ENCODE measurements at places on chromosomes 7 and 10.

DNA sequence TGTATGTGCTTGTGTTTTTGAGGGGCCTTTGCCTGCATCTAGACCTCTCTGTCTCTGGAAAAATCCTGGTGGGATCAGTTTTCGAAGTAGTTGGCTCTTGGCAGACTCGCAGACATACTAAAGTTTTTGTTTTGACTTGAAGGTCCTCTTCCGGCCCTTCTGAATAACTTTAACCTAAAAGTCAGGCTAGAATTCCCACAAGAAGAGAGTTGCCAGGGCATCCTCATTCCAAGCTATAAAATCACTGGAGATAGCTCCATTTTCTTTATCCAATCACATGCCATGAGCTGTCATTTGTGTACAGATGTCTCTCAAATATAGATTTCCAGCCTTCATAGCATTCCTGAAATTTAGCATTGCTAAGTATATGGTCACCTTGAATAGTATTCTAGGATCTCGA lies 967.8 kb downstream of the LRMDA start:
- no peak for DNase-seq

- DNase-seq: peak; percentile 25
Observed at GRCh38 chr7:44152971-44153947, 12.1 kb upstream of the MYL7 start.

DNA sequence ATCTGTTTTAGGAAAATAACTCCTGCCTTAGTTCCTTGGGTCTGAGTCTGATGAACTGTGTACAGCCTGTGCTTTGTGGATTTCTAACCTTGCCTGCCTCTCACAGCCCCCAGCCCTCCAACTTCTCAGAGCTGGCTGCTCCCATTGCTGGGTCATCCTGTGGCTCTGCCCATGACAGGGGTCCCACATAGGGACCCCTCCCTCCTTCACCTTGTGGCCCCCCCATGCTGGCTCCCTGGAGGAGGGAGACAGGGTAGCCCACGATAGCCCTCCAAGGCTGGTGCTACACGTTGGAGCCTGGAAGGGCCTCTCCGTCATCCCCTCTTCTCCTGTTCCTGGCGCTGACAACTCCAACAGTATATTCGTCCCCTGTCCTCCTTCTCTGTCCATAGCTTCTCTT lies 2.8 kb upstream of the DENND2A start:
- DNase-seq: no peak

DNA sequence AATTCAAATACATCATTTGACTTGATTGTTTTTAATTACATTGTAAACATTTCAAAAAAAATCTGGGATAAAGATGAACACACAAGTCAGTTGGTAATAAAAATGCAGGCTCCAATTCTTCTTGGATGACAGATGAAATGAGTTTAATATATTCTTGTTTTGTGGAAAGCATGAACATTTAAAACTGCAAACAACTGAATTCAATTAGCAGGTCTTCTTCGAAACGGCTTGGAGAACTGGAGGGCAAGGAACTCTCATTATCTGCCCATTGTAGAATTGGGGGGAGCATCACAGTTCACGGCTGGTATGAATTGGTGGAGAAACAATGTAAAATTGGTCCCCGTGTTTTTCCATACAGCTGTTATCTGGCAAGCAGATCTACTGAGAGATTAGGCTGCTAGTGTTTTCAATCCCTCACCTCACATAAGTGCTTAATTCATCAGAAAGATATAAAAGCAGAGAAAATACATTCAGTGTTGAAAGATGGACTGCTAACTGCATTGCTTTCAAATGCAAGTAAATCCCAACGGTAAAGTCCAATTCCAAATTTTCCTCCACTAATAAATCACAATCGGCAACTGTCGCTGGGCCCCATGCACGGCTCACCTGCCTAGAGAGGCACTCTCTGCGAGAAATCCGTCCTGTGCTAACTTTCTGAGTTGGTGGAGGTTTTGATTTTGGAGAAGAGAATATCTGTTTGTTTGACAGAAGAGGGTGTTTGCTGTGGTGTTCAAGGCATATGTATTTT lies 199.5 kb downstream of the ZNF438 start:
- DNase-seq: no peak

GRCh38 chr10:120749072-120749471 lies 102.1 kb upstream of the WDR11 start:
- no peak for DNase-seq

- peak; percentile 46 for DNase-seq
Observed at GRCh38 chr7:138325434-138325833, 134.6 kb upstream of the TRIM24 start.

DNA sequence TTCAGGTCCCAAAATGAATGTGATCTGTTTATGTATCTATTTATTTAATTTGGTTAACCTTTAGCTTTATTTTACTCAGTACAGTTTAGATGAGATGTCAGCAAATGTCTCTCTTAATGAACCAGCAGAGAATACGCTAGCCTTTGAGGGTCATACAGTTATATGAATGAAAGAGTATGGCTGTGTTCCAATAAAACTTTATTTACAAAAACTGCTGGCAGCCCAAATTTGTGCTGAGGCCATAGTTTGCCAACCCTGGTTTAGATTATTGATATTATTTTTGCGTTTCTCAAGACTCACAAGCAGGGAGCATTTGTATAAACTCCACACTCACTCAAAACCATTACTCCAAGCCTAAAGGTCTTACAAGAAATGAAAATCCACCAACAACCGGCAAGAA lies 323.4 kb upstream of the NRP1 start:
- no peak for DNase-seq

- peak; percentile 69 for DNase-seq
Observed at GRCh38 chr10:30505543-30506298, 71.7 kb downstream of the MAP3K8 start.

GRCh38 chr10:87864496-87865059 lies 1.2 kb downstream of the PTEN start:
- DNase-seq: no peak

DNA sequence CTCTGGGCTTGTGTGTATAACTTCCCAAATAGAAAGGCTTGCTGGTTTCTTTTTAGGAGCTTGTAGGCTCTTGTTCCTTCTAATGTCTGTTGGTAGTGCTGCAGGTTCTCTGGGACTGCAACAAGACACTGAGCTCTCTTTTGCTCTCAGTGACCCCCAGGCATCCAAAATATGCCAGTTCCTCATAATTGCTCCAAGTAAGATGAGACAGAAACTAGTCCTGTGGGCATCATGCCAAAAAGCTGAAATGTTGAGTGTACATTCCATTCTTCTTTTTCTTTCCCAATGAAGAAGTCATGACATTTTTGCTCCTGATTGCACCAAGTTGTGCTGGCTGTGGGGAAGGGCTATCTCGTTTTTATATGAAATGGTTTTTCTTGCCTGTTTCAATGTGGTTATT lies 7.1 kb upstream of the BTBD16 start:
- no peak for DNase-seq

- no peak for DNase-seq
Observed at GRCh38 chr7:29976673-29977415, 12.8 kb downstream of the SCRN1 start.

GRCh38 chr10:48213047-48213446 lies 61.4 kb downstream of the FRMPD2 start:
- no peak for DNase-seq

DNA sequence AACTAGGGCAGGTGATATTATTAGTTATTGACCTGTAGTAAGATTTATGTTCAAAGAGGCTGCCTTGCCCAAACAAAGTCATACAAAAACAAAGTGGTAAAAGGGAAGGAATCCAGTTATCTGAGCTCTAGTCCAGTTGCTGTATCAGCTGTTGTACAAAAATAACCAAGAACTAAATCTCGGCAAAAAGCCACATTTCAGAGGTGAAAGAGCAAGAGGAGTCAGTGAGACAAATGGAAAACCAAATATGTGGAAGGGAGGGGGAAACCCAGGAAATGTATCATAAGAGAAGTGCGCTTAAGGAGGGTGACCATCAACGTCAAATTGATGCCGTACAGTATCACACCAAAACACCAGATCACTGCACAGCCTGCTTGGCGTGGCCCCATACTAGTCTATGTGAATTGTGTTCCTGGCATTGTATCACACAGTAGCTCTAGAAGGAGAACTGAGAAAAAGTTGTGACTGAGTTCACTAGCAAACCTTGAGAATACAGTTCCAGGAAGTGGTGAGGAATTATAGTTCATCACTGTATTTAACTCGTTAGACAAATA lies 6.4 kb downstream of the AGBL3 start:
- no peak for DNase-seq

- no peak for DNase-seq
Observed at GRCh38 chr10:637771-638195, 51.7 kb downstream of the DIP2C start.

GRCh38 chr7:44213206-44213876 lies 12.6 kb downstream of the YKT6 start:
- DNase-seq: no peak

GRCh38 chr7:141484907-141485306 lies 66.3 kb upstream of the AGK start:
- DNase-seq: no peak

DNA sequence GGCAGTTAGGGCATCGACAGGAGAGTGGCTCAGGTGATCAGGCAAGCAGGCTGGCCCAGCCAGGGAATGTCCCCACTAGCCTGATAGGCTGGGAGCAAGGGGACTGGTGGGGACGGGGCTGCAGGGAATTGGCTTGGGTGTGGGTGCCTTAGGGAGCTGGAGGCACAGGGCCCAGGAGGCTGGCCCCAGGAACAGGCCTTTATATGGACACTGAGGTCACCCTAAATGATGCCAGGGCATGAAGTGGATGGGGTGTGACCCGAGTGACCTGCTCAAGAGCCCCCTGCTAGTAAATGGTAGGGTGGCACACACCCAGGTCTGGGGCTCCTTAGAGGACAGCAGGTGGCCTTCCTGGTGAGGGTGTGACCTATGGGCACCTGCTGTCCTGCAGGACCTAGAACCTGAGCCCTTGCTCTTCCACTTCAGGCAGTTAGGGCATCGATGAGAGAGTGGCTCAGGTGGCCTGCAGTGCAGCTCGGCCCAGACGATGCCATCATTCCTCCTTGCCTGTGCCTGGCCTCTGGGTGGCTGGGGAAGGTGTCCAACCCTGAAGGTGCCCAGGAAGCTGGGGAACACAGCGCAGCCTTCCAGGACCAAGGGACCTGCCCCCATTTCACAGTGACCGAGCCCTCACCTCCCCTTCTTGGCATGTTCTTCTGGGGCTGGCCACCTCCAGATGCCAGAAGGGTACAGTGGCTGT lies 51.7 kb upstream of the LEP start:
- DNase-seq: no peak

GRCh38 chr10:62112300-62112699 lies 156.3 kb downstream of the RTKN2 start:
- no peak for DNase-seq

- DNase-seq: no peak
Observed at GRCh38 chr10:112232670-112233069, 49.1 kb upstream of the GPAM start.

DNA sequence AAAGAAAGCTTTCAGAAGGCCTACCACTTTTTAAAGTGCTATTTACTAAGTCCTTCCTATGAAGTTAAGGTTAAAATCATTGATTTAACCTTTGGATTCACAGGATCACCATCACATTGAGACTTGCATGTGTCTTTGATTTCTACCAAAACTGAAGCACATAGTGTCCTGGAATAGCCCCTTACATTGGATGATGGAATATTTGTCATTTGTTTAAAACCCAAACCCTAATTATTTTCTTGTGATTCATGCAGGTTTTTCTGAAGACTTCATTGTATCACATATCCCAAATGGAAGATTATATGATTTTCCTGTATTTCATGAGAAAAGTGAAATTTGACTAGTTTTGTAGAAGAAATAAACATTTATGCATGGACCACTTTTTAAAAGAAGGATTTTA lies 3.3 kb downstream of the SEMA3A start:
- DNase-seq: no peak

DNA sequence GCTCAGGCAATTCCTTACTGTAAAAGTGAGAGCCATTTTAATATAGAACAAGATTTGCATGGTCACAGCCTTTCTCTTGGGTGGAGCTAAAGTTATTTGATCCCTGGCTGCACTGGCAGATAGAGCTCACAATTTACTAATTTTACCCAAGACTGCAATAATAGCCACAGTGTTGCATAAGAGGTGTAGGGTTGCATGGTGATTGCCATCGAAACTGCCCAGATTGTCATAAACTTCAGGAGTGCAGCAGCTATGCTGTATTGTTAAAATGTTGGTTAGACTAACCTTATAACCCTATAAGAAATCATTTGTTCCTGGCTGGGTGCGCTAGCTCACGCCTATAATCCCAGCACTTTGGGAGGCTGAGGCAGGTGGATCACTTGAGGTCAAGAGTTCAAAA lies 50.0 kb downstream of the VCL start:
- DNase-seq: no peak

- DNase-seq: no peak
Observed at GRCh38 chr10:114808982-114809381, 12.6 kb upstream of the FHIP2A start.

GRCh38 chr10:128990986-128991385 lies 476.1 kb upstream of the MGMT start:
- no peak for DNase-seq

GRCh38 chr7:141203177-141203576 lies 129.3 kb downstream of the TMEM178B start:
- DNase-seq: no peak

DNA sequence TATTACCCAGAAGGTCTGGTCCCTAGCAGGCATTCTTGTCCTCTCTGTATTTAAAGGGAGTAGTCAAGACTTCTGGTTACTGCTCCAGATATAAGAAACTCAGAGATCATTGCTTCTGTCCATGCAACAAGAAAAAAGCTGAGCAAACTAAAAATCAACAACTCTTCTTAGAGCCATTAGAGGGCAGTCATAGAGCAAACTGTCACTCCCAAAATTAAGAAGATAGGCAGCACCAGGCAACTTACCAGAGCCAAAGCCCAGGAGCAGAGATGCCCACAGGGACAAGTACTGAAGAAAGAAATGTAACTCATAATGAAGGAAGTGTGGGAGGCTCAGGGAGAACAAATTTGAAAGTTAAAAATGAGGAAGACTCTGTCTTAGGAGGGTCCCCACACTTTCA lies 472.9 kb upstream of the COBL start:
- DNase-seq: no peak

DNA sequence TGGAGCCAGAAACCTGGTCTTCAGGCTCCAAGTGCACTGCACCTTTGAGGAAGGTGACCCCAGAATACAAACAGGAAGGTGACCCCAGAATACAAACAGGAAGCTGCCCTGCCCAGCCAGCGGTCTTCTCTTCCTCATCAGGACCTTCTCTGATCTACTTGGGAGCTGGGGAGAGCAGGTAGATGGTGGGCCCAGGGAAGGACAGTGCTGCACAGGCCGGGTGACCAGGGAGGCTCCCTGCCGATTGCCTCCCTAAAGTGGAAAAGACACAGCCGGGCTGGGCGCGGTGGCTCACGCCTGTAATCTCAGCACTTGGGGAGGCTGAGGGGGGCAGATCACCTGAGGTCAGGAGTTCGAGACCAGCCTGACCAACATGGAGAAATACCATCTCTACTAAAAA lies 151.8 kb upstream of the CHST15 start:
- DNase-seq: no peak

DNA sequence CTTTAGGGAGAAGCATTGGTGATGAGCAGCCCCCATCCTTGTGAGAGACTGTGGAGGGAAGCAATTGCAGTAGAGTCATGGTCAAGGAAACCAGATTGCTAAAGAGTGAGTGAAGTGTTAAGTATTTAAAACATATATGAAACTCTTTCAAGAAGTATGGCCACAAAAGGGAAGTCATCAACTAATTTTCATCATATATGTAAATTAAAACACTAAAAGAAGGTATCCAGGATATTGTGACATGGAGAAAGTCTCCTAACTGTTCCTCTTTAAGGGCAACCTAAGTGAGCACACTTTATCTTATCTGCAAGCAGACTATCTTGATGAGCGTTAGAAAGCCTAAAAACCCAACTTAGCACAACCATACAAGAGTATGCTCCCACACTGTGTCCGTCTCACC lies 69.7 kb downstream of the CD36 start:
- no peak for DNase-seq

- DNase-seq: no peak
Observed at GRCh38 chr7:140314573-140315480, 83.5 kb downstream of the SLC37A3 start.

All from NCI-H2029 (cell line).